ENCODE measurements at places on chromosomes 6 and 20. TPM values are rescaled to one million over a fixed set of nuclear protein-coding genes. Genes with fewer than 3 reads are reported as not detected.

DNA sequence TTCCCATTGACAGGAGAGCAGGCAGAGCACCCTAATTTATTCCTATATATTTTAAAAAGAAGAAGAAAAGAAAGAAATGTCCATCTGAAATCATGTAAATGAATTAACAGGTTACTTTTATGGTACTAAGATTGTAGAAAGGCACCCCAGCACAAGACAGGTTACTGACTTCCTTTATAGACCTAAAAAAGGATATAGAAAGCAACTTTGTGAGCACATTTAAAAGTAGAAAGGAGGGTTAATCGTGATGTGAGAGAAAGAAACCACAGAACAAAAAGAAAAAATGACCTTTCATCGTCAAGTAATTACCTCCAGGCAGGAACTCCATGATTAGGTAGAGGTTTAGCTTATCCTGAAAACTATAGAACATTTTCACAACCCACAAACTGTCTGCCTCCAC, 29.9 kb downstream of the STK38 start:
- DNase-seq: no peak

- no peak for DNase-seq
Measured at GRCh38 chr20:44810391-44811149, at the start of gene RIMS4. RIMS4 (minus strand) TSS chr20:44810546; CDS start chr20:44810271, 275 bp downstream.

- DNase-seq: no peak
Measured at GRCh38 chr6:83132121-83132520, 60.9 kb downstream of the PGM3 start.

- no peak for DNase-seq
Measured at GRCh38 chr6:10545482-10545881, 24.3 kb downstream of the GCNT2 start.

DNA sequence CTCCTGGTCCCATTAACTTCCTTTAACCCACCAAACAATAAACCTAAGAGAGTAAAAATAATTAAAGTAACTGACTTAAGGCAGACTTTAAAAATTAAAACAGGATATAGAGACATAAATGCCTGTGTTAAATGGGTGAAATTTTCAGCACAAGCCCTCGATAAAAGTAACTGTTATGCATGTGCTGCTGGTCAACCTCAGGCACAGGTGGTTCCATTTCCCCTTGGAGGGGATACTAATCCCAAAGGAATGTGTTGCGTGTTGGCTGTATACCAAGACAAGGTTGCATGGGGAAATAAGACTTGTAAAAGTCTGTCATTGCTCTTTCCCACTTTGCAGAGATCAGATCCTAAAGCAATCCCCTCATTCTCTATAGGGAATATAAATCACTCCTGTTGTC, 25.8 kb downstream of the HLA-A start:
- no peak for DNase-seq

DNA sequence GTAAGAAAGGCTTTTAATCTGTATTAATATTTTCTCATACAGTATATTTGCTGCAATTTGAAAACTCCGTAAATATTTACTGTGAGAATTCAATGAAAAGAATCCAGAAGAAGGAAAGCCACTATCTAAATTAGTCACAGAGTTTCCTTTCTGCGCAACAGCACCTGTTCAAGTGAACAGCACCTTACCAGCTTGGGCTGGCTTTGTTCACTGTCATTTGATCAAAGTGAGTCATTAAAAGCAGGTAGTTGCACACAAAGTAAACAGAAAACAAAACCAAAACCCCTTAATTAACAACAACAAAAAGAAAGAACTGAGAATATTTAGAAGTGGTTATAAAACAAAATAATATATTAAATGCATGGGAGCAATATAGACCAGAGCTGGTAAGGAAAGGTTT, 12.8 kb downstream of the SMLR1 start:
- no peak for DNase-seq

DNA sequence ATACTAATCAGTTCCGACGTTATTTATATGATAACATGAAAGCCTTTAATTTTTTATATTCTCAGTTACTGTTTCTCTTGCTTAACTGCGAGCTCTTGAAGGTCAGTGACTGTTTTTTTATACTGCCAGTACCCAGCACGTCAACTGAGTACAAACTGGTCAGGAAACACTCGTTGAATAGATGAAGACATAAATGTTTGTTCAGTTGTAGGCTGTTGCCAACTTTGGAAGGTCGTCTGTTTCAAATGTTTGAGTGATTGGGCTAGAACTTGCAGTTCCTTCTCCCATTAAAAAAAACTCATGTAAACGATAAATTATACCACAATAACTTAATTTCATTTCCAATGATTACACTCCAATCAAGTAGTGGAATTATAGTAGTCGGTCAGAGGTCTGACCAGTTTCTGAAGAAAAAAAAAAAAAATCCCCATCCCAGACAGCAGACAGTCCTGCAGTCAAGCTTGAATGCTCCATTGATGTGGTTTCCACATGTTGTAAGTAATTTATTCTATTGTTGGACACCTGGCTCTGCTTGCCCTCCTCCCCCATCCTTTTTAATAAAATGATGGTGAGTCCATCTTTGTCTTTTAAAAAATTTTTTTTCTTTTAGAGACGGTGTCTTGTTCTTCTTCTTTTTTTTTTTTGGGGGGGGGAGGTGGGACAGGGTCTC, 81.1 kb downstream of the SASH1 start:
- DNase-seq: no peak

GRCh38 chr6:68447112-68447511, 188.0 kb upstream of the ADGRB3 start:
- DNase-seq: no peak

- DNase-seq: no peak
Measured at GRCh38 chr6:165556116-165556843, 106.8 kb downstream of the PDE10A start.

DNA sequence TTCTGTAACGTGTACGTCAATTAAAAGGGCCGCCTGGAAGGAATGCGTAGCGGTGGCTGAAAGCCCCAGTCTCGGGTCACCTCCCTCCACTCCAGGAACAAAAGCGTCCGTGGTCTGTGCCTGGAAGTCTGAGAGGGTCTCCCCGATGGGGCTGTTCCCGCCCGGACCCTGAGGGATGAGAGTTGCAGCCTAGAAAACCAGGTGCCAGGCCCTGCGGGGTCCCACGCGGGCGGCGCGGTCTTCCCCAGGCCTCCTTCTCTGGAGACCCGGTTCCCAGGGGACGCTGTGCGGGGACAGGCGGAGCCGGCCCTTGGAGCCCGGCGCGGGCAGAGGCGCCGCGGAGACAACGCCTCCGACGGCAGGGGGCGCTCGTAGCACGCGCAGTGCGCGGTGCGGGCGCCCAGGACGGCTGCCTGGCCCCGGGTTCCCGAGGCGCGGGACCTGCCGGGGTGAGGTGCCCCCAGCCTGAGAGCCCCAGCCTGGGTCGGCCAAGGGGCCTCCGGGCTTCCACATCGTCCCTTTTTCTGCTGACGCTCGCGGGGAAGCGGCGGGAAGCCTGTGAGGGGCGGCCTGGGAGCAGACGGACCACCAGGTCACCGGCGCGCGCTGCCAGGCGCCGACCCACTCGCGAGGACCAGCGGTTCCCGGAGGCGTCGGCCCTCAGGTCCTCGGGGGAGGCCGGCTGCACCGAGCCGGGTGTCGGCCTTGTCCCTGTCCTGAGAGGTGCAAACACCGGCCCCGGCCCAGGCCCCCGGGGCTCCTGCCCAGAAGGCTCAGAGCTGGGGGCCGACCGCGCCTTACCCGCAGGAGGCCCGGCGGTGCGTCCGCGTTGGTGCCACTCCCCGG, 5.3 kb upstream of the FOXC1 start:
- no peak for DNase-seq

DNA sequence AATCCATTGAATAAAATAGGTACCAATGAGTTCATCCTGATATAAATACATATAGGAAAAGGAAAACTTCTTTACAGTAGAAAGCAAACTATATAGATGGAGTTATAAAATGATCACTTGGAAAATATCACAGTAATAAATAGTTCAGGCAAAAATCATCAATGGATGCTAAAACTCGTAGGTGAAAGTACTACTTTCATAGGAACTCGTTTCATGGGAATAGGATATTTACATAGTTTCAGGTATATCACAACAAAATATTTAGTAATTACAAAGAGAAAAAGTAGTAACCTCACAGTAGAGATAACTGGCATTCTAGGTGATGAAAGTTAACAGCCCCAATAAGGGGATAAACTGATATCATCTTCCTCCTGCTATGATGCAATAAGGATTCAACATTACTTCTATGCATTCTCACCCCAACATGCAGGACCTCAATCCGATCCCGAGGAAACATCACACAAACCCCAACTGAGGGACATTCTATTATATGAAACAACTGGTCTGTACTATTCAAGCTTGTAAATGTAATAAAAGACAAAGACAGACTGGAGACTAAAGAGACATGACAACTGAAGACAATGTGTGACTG, 13.7 kb downstream of the DDO start:
- DNase-seq: no peak

GRCh38 chr20:56839786-56840185, 210.7 kb downstream of the TFAP2C start:
- no peak for DNase-seq

DNA sequence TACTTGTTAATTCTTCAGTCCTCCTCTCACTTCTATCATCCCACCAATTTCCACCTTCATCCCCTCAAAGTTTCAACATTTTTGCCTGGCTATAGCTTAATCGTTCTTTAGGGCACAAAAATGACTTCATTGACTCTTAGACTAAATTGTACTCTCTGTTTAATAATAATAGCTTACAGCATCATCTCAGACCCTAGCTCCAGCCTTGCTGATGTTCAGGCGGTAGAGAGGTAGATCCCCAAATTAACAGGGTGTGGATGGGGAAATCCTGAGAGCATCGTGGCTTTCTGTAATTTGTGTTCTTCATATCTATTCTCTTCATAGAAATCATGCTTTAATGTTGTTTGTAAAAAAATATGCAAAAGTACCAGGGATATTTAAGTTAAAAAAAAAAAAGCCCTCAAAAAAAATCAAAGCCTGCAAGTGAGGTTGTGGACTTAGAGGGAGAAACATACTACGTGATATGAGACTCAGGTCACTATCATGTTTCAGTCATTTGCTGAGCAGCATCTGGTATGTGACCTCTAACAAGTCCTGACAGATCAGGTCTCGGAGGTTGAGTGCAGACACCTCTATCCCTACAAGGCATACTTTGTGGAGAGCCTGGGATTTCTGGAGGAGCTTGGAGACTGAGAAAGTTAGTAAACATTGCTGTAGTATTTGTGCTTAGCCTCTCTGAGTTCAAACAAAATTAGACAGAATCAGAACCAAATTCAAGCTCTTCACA, 1063.3 kb upstream of the CITED2 start:
- DNase-seq: no peak

- DNase-seq: no peak
Measured at GRCh38 chr20:58747211-58747610, 54.6 kb downstream of the NPEPL1 start.

GRCh38 chr20:15564981-15565380, 1008.3 kb downstream of the KIF16B start:
- peak; percentile 27 for DNase-seq

DNA sequence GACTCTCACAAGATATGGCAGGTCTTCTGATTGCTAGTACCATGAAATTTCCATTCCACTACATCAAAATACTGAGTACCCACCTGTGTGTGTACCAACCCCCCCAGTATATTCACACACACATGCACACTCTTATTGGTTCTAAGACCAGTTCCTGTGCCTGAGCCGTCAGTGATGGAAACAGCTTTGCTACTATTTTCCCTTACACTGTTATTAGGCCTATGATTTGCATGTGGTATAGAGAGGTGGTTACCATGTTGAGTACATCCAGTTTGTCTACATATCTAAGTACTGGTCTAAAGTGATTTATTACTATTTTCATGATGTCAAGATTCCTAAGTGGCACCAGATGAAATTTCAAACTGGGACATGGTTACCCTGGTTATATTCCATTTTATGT, 459.9 kb downstream of the BCKDHB start:
- no peak for DNase-seq

DNA sequence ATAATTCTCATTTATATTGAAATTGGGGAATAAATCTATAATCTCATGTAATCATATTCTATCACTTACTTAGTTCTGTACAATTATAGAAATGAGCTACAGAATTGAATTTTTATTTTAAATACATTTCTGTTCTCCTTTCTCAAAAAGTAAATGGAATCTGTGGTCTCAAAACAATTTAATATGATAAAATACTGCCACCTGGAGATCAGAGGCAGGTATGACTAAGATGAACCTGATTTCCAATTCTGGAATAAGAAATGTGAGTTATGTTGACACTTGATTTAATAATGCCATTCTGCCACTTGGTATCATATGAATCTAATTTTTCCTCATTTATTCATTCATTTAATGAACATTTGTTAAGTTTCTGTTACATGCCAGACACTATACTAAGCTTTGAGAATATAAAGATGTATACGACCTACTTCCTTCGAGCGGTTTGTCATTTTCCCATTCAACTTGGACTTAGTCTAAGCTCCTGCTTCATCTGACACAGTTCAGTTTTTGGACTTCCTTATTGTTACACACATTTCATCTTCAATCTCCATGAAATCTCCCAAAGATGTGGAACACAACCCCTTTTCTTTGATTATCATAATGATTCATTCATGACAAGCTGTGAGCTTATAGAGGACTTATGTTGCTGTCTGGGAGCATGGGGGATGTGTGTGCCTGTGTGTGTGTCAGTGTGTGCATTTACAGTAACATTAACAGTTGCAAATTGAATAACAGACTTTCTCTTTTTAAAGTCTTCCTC, 7.5 kb upstream of the CCDC28A start:
- no peak for DNase-seq

- no peak for DNase-seq
Measured at GRCh38 chr6:156897907-156898531, 120.8 kb downstream of the ARID1B start.

GRCh38 chr20:41467220-41467619, 100.6 kb upstream of the EMILIN3 start:
- DNase-seq: no peak

DNA sequence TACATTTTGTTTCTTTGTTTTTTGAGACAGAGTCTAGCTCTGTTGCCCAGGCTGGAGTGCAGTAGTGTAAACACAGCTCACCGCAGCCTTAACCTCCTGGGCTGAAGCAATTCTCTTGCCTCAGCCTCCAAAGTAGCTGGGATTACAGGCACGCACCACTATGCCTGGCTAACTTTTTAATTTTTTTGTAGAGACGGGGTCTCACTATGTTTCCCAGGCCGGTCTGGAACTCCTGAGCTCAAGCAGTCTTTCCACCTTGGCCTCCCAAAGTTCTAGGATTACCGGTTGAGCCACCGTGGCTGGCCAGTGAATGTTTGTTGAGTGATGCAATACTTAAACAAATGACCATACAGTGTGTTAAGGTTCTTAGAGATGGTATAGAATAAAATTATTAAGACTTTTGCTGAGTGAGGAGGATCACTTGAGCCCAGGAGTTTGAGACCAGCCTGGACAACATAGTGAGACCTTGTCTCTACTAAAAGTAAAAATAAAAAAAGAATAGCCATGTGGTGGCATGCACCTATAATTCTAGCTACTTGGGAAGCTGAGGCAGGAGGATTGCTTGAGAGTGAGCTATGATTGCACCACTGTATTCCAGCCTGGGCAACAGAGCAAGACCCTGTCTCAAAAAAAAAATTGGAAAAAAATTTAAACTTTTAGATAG, 13.4 kb downstream of the CEP250 start:
- DNase-seq: no peak

Gene SLPI
- total RNA-seq: not detected

Gene TRIM38
- total RNA-seq: 12.3 TPM

Gene ISM1
- total RNA-seq: not detected

Gene KCNK16
- not detected for total RNA-seq

Gene ZSCAN23
- 1.6 TPM for total RNA-seq

Gene OTOR
- not detected for total RNA-seq

Gene SSTR4
- total RNA-seq: not detected

Gene ROS1
- total RNA-seq: 0.03 TPM

Data from GM12878 (cell line).